ENCODE measurements at places on chromosomes 1 and 21. TPM values are rescaled to one million over a fixed set of nuclear protein-coding genes. Genes with fewer than 3 reads are reported as not detected.

PROK1 gene
- not detected for total RNA-seq

DOCK7 gene
- total RNA-seq = 48.9 TPM

MPL gene
- not detected for total RNA-seq

S100A7A gene
- not detected for total RNA-seq

TMOD4 gene
- 1.3 TPM for total RNA-seq

IQGAP3 gene
- 35.8 TPM for total RNA-seq

UBL4B gene
- total RNA-seq = not detected

MACF1 gene
- 114 TPM for total RNA-seq

SHE gene
- not detected for total RNA-seq

DNA sequence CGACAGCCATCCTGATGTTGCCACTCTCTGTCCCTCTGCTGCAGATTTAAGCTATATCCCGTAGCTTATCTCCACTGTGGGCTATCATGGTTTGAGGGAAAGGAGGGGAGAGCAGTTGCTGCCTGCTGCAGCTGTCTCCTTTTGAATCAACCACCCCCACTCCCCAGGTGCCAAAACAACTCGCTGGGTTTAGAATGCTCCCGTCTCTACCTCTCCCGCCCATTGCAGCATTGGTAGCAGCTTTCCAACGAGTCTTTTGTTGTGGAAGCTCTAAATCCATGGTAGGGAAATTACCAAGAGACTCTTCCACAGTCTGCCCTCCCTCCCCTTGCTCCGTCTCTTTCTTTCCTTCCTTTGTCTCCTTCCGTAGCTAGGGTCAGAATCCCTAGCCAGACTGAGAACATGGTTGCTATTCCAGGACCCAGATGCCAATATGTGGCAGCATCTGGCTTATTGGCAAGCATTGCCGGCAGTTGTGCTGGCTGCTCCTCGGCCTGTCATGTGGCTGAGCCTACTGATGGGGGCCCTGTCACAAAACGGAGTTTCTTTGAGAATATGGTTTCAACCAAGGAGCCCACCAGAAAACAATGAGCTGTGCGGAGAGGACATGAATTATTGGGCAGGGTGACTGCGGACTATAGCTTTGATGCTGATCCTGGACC is 230.7 kb downstream of the RPS6KC1 start:
- H3K27me3 ChIP-seq = no peaks in the 10 kb centered on the region
- no peak overlapping the region for H3K4me3 ChIP-seq
- no peaks in the 10 kb centered on the region for H3K36me3 ChIP-seq
- no peak overlapping the region for H3K27ac ChIP-seq
- no peak for DNase-seq
- no peaks in the 10 kb centered on the region for H3K4me1 ChIP-seq

- H3K27ac ChIP-seq = peak overlapping the region; percentile 89
- H3K27me3 ChIP-seq = no peaks in the 10 kb centered on the region
- H3K4me1 ChIP-seq = 0 out of 2 replicates have a peak, but pooled peaks cover 2% of the 10 kb centered on the region
- H3K36me3 ChIP-seq = no peaks in the 10 kb centered on the region
Measured at GRCh38 chr1:47231301-47232186, 481 bp downstream of the TAL1 start.

- no peak overlapping the region for H3K4me3 ChIP-seq
- H3K27ac ChIP-seq = no peak overlapping the region
- H3K36me3 ChIP-seq = no peaks in the 10 kb centered on the region
Measured at GRCh38 chr1:92980732-92981647, 19.7 kb upstream of the DIPK1A start.

GRCh38 chr1:108055387-108055786 is 90.4 kb upstream of the VAV3 start:
- DNase-seq = no peak
- H3K27ac ChIP-seq = no peak overlapping the region
- no peak overlapping the region for H3K4me3 ChIP-seq
- peaks cover 24% of the 10 kb centered on the region for H3K4me1 ChIP-seq

- DNase-seq = no peak
- H3K4me1 ChIP-seq = no peaks in the 10 kb centered on the region
- H3K27ac ChIP-seq = no peak overlapping the region
Measured at GRCh38 chr1:55362558-55362957, 147.4 kb upstream of the USP24 start.

- 0 out of 2 replicates have a peak, but pooled peaks cover 4% of the 10 kb centered on the region for H3K4me1 ChIP-seq
- no peaks in the 10 kb centered on the region for H3K27me3 ChIP-seq
- no peak overlapping the region for H3K27ac ChIP-seq
- no peak overlapping the region for H3K4me3 ChIP-seq
- no peak for DNase-seq
Measured at GRCh38 chr1:167775178-167775577, 53.4 kb downstream of the MPZL1 start.

GRCh38 chr1:230827081-230827681 is 41.1 kb downstream of the C1orf198 start:
- H3K4me1 ChIP-seq = no peaks in the 10 kb centered on the region
- no peak for DNase-seq
- H3K4me3 ChIP-seq = no peak overlapping the region

- no peaks in the 10 kb centered on the region for H3K27me3 ChIP-seq
- no peaks in the 10 kb centered on the region for H3K36me3 ChIP-seq
- DNase-seq = no peak
- no peak overlapping the region for H3K4me3 ChIP-seq
- peak overlapping the region; percentile 31 for H3K27ac ChIP-seq
Measured at GRCh38 chr1:43042773-43043457, 84.2 kb upstream of the SLC2A1 start.

GRCh38 chr1:67572594-67573221 is 112.3 kb upstream of the GADD45A start:
- peaks cover 51% of the 10 kb centered on the region for H3K4me1 ChIP-seq
- no peaks in the 10 kb centered on the region for H3K36me3 ChIP-seq
- no peak overlapping the region for H3K4me3 ChIP-seq
- H3K27me3 ChIP-seq = no peaks in the 10 kb centered on the region

DNA sequence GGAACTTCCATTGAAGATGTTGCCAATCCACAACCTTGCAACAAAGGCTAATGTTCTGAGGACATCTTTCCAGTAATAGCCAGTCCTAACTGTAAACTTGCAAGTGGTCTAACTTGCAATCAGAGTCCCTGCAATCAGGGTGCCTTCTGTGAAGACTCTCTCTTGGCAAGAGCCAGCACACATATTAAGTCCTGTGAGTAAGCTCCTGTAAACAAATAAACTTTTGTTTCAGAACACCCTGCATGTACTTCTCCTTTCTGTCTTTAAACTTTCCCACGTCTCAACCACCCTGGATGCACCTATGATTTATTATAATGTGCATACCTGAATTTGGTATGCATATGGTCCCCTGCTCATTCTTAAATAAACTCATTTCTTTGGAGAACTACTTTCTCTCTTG is 9.1 kb downstream of the GBP7 start:
- no peaks in the 10 kb centered on the region for H3K27me3 ChIP-seq
- no peaks in the 10 kb centered on the region for H3K36me3 ChIP-seq
- no peak overlapping the region for H3K27ac ChIP-seq
- no peaks in the 10 kb centered on the region for H3K4me1 ChIP-seq
- no peak for DNase-seq

DNA sequence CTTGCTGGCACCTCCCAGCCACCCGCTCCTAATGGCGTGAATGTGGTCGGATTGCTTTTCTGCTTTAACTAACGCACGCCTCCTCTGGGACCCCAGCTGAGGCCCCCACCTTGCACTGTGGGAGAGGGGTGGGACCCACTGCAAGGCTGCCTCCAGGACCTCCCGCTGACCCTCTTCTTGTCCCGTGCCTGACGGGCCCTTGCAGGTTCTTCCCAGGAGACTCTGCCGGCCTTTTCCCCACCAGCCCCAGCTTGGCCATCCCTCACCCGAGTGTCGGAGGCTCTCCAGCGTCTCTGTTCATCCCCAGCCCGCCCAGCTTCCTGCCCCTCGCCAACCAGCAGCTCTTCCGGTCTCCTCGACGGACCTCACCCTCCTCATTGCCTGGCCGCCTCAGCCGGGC is 18.6 kb downstream of the TMEM201 start:
- H3K4me1 ChIP-seq = no peaks in the 10 kb centered on the region
- H3K4me3 ChIP-seq = no peak overlapping the region
- no peaks in the 10 kb centered on the region for H3K36me3 ChIP-seq
- no peaks in the 10 kb centered on the region for H3K27me3 ChIP-seq
- no peak for DNase-seq
- H3K27ac ChIP-seq = no peak overlapping the region

DNA sequence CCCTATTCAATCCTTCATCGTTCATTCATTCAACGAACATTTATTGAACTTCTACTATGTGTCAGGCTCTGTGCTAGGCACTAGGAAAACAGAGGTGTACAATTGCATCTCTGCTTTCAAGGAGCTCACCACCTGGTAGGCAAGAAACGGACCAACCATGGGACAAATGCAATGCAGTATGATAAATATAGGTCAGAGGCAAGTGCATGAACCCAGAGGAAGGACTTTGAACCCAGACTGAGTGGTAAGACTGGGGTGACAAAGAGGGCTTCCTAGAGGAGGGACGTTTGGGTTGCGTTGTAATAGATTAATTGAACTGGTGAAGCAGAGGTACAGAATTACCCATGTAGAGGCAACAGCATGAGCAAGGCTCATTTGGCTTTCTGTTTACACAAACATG is 16.4 kb downstream of the CD2 start:
- no peaks in the 10 kb centered on the region for H3K36me3 ChIP-seq
- H3K27me3 ChIP-seq = no peaks in the 10 kb centered on the region
- no peak for DNase-seq
- H3K27ac ChIP-seq = no peak overlapping the region
- H3K4me1 ChIP-seq = no peaks in the 10 kb centered on the region

- no peaks in the 10 kb centered on the region for H3K36me3 ChIP-seq
- H3K4me3 ChIP-seq = no peak overlapping the region
- no peaks in the 10 kb centered on the region for H3K27me3 ChIP-seq
- peak overlapping the region; percentile 70 for H3K27ac ChIP-seq
- H3K4me1 ChIP-seq = 0 out of 2 replicates have a peak, but pooled peaks cover 5% of the 10 kb centered on the region
Measured at GRCh38 chr1:23470282-23471070, 13.5 kb downstream of the ASAP3 start.

GRCh38 chr1:8276932-8277331 is 41.0 kb upstream of the SLC45A1 start:
- no peaks in the 10 kb centered on the region for H3K27me3 ChIP-seq
- DNase-seq = no peak
- no peak overlapping the region for H3K27ac ChIP-seq
- no peaks in the 10 kb centered on the region for H3K4me1 ChIP-seq
- no peaks in the 10 kb centered on the region for H3K36me3 ChIP-seq
- H3K4me3 ChIP-seq = no peak overlapping the region

DNA sequence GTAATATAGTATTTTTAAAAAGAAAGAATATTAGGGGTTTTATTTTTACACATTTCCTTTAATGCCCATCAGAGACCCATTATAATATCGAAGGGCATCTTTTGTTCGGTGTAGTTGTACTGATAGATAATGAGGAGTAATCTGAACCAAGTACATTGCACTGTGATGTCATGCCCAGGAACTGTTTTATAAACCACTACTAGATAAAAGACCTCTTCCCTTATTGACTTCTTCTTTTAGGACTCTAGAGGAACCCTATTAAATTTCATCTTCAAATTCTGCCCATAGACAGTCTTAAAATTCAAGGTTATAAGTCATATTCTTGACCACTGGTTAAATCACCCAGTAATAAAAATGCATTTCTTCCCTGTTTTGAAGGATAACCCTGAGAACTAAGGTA is 206.5 kb downstream of the NRIP1 start:
- H3K27ac ChIP-seq = no peak overlapping the region
- no peak overlapping the region for H3K4me3 ChIP-seq
- DNase-seq = no peak
- no peaks in the 10 kb centered on the region for H3K4me1 ChIP-seq
- H3K36me3 ChIP-seq = no peaks in the 10 kb centered on the region
- no peaks in the 10 kb centered on the region for H3K27me3 ChIP-seq

Measured in Caco-2 (cell line).